ACHN (cell line): ENCODE measurements at places on chromosomes 4 and X.

DNA sequence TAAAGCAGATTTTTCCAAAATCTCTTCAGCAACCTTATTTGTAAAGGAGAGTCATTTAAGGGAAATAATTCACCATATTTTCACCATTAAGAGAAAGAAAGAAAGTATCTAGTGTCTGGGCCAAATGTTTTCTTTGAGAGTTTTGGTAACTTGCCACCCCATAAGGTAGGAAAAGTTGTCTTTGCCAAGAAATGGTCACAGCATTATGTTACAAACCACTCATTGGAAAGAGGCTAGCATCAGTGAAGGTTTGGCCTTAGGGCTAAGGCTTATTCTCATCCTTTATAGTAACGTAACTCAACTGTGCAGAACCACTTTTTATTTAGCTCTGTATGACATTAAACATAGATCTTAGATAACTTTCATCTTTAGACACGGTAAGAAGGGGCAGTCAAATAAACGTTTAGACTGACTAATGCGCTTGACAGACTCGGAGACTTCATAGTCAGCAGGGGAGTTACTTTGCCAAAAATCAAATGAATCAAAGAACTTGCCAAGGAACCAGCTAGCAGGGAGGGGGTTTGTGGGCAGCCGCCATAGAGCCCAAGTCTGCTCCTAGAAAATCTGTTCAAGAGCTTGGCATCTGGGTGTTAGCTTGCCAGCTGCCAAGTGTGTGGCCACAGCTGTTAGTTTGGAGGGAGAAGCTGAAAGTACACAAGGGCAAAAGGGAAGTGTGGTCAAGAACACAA is 182.8 kb upstream of the GRID2 start:
- DNase-seq: no peak

GRCh38 chr4:144750348-144750747 is 104.4 kb downstream of the HHIP start:
- DNase-seq: no peak

DNA sequence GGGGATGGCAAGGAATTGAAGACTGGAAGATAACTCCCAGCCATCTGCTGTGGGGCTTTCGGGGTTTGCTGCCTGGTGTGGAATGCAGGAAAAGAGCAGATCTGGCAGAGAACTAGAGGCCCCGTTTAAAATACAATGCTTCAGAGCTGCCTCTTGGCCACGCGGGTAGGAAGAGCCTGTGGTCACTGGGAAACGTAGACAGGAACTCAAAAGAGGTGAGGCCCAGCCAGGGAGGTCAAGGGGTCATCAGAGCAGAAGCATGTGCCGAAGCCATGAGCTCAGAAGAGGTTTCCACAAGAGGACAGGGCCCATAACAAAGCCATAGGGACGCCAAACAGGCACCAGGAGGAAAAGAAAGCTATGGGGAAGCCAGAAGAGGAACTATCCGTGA is 14.5 kb upstream of the STS start:
- DNase-seq: no peak

DNA sequence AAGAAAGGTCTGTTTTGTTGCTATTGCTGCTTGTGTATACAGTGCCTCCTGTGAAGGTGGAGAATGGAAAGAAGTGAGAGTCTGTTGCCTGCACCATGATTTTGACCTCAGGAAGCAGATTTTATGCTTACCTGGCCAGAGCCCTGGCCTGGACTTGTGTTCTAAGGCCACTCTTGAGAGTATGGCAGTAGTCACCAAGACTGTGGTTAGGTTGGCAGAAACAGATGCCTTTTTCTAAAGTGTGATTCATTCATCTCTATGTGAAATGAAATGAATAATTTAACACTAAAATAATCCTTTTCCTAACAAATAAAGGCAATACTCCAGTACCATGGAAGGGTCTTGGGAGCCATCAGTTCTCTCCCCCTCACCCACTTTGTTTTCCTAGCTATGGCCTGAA is 161.8 kb downstream of the DCLK2 start:
- DNase-seq: no peak

GRCh38 chrX:16089086-16089485 is 34.3 kb upstream of the GRPR start:
- DNase-seq: no peak

DNA sequence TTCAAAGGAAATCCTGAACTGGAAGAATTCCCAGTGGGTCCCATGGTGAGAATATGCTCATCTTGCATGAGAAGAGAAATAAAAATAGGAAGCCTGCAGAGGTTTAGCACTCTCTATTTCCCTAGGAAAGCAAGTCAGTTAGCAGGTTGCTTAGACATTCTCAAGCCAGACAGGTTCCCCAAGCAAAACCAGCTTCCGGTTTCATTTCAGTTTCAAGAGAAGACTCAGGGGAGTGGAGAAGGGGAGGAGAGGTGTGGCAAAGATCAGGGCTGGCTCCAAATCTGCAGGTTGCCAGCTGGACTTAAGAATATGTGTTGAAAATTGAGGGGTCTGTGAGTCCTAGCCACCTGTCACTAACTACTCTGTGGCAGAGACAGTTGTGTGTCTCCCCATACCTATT is 107.5 kb downstream of the CLNK start:
- no peak for DNase-seq

GRCh38 chrX:134032441-134032840 is 47.0 kb upstream of the GPC3 start:
- DNase-seq: no peak

GRCh38 chrX:65596270-65597034 is 61.9 kb upstream of the LAS1L start:
- DNase-seq: no peak

GRCh38 chrX:47191331-47191730 is 2.3 kb upstream of the UBA1 start:
- no peak for DNase-seq

DNA sequence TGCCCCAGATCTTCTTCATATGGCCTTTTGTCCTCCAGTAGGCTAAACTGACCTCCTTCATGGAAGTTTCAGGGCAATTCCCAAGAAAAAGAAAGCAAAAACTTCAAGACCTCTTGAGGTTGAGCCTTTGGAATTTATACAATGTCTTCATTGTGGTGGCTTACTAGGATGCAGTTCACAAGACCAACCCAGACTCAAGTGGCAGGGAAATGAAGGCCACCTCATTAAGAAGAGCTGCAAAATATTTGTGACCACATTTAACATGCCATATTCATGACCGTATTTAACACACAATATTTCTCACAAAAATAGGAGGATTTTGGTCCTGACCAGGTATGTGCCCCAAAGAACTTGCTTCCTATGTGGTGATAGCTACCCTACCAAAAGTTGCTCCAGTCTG is 605.5 kb upstream of the PITX2 start:
- no peak for DNase-seq

DNA sequence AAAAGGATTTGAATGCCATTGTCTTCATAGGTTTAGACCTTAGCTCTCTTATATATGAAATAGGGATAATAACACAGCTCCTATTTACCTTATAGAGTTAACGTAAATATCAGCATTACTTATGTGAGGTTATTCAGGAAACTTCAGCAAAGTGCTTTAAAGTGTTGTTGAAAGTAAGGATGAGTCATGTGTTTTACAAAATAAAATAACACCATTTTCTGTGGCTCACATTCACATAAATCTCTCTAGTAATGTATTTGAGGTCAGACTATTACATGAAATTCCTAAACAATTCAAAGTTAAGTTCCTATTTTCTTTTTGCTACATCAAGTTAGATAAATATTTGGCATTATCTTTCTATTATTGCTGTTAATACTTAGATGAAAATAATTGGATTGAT is 2.9 kb downstream of the GNRHR start:
- no peak for DNase-seq

DNA sequence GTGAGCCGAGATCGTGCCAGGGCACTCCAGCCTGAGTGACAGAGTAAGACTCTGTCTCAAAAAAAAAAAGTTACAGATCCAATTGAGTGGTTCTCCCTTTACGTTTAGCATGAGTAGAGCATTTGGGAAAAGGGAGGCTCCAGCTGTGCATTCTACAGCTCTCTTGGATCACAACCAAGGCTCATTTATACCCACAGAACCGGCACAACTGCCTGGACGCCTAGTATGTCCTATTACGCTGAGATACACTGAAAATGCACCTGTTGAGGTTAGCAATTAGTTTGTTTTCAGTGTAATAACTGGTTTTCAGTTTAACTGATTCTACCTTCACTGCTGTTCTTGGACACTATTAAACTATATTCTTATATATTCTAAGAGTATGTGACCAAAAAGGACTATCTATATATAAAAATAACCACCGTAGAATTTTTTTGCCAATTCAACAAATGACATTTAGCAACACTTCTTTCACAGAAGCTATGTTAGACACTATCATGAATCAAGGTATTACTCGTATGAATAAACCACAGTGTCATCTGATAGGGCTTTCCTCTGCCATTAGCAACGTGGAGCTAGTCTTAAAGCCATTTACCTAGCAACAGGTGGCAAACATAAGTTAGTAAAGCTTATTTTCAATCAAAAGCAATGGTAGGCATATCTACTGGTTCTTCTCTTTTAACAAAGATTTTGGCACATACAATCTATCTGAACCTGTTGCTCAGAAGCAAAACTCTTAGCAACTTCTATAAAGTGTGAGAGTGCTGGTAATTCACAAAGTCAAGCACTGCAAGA is 3.6 kb downstream of the OTUD4 start:
- DNase-seq: no peak

- peak; percentile 62 for DNase-seq
Measured at GRCh38 chr4:64158648-64159326, 250.5 kb downstream of the TECRL start.

GRCh38 chr4:3851881-3852280 is 85.7 kb downstream of the ADRA2C start:
- DNase-seq: no peak

- no peak for DNase-seq
Measured at GRCh38 chrX:40102393-40103381, 4.9 kb upstream of the BCOR start.

- DNase-seq: no peak
Measured at GRCh38 chr4:26510334-26510964, 20.2 kb upstream of the CCKAR start.

DNA sequence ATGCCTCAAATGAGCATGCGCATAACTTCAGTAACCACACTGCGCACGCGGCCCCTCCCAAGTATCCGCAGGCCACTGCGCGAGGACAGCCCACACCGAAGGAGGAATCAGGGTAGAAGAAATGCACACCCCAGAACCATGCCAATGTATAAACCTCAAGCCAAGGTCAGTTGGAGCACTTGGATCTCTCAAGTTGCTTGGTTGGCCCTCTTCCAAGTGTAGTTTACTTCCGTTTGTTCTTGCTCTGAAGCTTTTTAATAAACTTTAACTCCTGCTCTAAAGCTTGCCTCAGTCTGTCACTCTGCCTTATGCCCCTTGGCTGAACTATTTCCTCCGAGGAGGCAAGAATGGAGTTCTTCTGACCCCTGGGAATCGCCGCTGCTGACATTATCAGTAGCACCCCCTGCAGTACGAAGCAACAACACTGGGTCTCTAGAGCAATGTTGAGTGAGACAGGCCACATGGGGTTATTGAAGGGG is 22.0 kb upstream of the SPINK2 start:
- no peak for DNase-seq

DNA sequence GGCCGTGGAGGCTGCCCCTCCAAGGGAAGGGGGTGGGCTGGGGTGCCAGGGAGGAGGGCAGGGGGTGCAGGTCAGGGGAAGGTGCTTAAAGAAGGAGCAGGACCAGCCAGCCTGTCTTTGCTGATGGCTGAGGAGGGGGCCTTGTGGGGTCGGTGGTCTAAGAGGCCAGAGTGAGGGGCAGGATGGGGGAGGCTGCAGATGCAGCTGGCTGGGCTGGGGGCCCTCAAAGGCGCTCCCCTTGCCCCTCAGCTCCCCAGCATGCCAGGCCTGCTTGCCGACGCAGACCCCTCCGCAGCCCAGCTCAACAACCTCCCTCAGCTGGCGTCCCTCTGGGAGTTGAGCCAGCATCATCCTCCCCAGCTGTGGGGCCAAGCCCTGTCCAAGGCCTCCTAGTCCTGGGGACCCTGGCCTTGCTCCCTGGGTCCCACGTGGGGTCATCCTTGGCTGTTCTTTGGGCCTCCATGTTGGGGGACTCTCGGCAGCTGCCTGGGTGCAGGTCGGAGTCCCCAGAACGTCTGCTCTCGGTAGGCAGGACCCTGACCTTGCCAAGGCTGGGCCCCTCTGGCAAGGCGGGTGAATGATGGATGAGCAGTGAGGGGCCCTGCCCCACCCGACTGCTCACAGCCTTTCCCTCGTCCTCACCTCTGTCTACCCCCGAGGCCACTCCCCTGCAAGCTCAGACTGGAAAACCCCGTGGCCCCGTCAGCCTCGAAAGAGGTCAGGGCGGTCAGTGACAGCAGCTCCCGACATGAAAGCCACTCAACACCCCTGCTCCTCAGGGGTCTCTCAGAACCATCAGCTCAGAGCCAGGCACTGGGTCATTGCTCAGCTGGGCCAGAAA is 119.4 kb downstream of the FAM53A start:
- no peak for DNase-seq

GRCh38 chr4:89218587-89218986 is 89.0 kb downstream of the GPRIN3 start:
- DNase-seq: no peak

GRCh38 chrX:136880003-136880451 is 498 bp downstream of the RBMX start:
- DNase-seq: peak; percentile 5

- peak; percentile 24 for DNase-seq
Measured at GRCh38 chrX:77597090-77597489, 149.9 kb downstream of the FGF16 start.

- DNase-seq: no peak
Measured at GRCh38 chr4:20376070-20376469, 124.4 kb downstream of the SLIT2 start.

GRCh38 chr4:127505203-127505602 is 127.6 kb upstream of the INTU start:
- DNase-seq: no peak

DNA sequence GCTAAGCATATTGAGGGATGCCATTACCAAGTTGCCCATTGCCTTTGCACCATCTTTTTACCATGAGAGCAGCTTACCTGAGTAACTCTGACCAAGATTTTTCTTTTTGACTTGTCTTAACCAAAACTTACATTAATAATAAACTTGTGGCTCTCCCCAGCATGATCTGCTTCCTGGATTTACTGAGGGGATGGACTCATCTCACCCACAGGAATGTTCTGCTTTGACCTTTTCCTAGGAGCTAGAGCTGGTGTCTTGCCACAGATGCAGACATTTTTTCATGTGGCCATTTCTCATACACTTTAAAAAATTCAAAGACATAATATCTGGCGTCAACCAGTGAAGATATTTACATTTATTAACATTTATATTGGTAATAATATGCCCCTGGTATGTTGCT is 79.2 kb upstream of the EFHC2 start:
- DNase-seq: peak; percentile 30

DNA sequence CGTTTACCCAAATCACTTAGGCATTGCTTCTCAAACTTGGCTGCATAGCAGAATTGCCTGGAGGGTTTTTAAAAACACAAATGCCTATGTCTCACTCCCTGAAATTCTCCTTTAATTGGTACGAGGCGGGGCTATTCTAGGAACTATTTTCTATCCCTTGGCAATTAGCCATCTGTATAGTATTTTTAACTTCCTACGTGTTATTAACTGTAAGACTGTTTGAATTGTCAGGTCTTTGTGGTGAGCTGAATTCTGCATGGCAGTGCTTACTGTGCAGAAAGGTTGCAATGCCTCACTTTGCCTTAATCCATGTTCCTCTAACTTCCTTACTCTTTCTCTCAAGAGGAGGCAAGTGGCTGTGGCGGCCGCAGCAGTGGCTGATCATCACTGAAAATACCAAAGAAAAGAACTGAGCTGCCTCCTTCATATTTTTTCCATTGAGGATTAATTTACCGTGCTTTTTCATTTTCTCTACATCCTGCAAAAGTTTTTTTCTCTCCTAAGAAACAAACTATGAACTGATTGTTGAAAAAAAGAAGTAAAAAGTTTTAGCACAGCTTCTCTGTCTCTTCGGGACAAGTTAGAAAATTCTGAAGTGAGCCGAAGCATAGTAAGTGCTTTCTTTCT is at the start of gene SHROOM3:
Gene SHROOM3, plus strand, starts transcription at position 329 of the 627 bp plus-strand sequence. CDS start 824 bp downstream, outside the sequence.
- no peak for DNase-seq

GRCh38 chr4:74152836-74153235 is 5.1 kb upstream of the MTHFD2L start:
- no peak for DNase-seq
